ENCODE measurements at places on chromosomes 11 and 22. TPM values are rescaled to one million over a fixed set of nuclear protein-coding genes. Genes with fewer than 3 reads are reported as not detected.

Gene OR8A1
- not detected for total RNA-seq

Gene ZNF70
- total RNA-seq, result 3.0 TPM

Gene NECTIN1
- 2.6 TPM for total RNA-seq

Gene C11orf86
- total RNA-seq, result not detected

Gene RFPL2
- 0.09 TPM for total RNA-seq

Gene CFL1
- 1,805 TPM for total RNA-seq

Gene UPB1
- total RNA-seq, result 0.09 TPM

Gene NPAS4
- total RNA-seq, result 0.27 TPM

Gene OR51B4
- total RNA-seq, result not detected

Gene LRRN4CL
- total RNA-seq, result 0.32 TPM

Gene KDM4E
- total RNA-seq, result not detected

All from T-helper 2 cell treated with Interferon-gamma antibody and Interleukin-4, amounts not matched to agents 100 ng/mL and 5 ng/mL, for 36 hours (primary cell).